ENCODE measurements at places on chromosomes 16 and 17.

GRCh38 chr17:18356624-18357023 is 6.7 kb downstream of the SHMT1 start:
- no peak for DNase-seq

DNA sequence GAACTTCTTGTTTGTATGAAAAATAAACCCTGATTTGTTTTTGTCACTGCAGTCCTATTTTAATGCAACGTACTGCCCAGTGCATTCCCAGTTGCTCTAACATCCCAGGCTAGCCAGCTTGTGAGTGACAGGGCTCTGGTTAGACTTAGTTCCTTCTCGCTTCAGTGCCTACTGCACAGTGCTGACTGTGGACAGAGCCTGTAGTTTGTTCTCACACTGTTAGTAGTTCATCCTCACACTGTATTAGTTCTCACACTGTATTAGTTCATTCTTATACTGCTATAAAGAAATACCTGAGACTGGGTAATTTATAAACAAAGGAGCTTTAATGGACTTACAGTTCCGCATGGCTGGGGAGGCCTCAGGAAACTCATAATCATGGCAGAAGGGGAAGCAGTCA is 116.6 kb upstream of the SALL1 start:
- DNase-seq, result no peak

GRCh38 chr17:27256225-27257030 is 37.5 kb upstream of the WSB1 start:
- no peak for DNase-seq

DNA sequence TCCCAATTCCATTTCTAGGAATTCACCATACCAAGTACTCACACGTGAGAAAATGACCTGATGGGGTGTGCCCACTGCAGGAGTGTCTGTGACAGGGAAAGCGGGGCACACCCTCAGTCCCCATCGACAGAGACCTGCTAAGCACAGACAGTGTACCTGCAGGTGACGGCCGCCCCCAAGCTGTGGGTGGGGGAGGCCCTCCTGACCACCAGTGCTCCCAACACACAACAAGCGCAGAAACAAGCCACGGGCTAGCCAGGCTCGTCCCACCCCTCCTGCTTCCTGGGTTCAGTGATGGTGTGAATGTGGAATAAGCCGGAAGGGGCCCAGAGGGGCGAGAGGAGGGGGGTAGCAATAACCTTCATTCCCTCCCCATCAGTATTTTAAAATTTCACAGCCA is 31.9 kb downstream of the ZCCHC14 start:
- DNase-seq, result no peak

- peak; percentile 66 for DNase-seq
These were observed 630 bp downstream of the GRB2 start for GRCh38 chr17:75404731-75405364.

DNA sequence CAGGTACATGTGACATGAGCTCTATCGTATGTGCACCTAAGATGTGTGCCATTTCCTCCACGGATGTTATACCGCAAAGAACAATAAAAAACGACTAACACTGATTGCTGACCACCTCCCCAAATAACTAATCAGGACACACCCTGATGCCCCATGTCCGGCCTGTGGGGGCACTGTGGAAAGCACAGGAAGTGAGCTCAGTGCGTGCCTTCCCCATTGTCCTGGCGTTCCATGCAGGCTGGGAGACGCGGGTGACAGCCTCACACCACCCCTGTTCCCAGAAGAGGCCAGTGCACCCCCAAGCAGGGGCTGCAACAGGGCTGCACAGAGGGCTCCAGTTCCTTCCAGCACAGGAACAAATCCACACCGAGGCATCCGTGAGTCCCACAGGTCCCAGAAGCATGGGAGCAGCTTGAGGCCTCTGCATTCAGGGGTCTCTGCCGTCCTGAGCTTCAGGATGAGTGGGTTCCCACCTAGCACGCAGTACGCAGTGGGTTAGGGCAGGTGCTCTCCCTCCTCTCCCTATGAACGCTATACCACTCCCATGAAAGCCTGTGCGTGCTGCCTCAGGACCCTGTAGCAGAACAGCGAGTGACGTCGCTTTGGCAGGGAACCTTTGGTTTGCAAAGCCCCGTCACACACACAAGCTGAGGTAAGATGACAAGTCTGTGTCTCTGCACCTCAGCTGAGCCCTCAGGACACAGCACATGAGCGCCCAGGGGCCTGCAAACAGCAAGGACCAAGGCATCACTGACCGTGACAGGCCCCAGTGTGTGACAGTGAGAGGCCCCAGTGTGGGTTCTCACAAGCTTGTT is 117.7 kb downstream of the ZNF778 start:
- no peak for DNase-seq

DNA sequence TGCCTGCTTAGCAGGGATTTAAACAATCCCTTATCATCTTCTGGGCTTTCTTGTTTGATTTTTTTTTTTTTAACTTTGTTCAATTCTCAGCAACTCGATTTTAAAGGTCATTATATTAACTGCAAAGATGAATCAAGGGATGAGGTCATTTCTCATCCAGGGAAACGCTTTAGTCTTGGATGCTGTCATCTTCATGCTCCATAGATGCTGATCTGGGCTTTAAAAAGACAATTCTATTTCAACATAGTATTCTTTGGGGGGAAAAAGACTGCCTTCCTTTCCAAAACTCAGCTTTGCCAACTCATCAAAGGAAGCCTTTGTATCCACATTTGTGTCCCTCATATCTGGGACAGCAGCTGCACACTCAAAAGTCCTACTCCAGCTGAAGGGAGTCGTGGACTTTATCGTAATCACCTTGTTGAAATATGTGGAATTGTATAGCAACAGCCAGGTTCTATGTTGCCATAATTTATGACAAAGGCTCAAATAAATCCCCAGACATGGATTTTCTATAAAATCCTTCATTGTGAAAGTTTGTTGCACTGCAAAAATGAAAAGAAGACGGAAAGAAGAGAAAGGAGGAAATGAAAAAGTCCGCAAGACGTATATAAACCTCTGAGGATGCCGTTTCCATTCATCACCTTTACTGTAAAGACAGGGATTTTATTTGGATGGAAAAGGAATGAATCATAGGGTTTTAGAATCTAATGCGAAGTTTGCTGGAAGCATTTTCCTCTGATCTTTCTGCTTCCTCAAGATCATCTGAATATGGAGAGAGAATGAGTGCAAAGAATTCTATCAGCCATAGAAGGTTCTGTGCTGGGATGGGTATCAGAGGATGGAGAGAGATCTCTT is 48.6 kb upstream of the XYLT1 start:
- no peak for DNase-seq

- no peak for DNase-seq
These were observed 22.9 kb downstream of the MYO18A start for GRCh38 chr17:29157310-29157709.

- DNase-seq, result no peak
These were observed 19.5 kb downstream of the ATP2A3 start for GRCh38 chr17:3944485-3945388.

- DNase-seq, result no peak
These were observed 249.6 kb upstream of the TNRC6C start for GRCh38 chr17:77708936-77709335.

GRCh38 chr17:59760160-59760559 is 52.7 kb downstream of the VMP1 start:
- no peak for DNase-seq

DNA sequence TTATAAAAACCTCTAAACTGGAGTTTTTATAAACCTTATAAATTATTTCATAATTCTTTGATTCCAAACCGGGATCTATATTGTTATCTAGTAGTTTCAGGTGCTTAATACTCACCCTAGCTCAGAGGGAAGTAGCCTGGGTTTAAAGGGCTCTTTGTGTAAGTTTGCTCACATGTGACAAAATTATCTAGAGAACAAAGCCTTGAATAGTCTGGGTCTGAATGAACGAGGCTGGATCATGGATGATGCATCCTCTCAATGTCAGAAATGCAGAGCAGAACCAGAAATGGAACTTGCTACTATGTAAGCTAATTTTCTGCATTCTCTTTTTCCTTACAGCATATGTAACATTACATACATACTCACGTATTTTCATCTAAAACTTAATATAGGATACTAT is 103.9 kb upstream of the NETO2 start:
- DNase-seq, result no peak

DNA sequence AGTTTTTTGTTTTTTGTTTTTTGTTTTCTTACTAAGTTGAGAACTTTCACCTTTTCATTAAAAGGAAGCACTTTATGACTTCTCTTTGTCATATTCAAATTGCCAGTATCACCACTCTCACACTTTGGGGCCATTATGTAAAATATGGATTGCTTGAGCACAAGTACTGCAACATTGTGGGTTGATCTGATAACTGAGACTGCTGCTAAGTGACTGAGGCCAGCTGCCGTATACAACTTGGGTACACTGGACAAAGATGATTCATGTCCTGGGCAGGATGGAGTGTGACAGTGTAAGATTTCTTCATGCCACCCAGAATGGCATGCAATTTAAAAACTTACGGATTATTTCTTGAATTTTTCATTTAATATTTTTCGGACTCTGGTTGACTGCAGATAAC is 7.8 kb downstream of the TTC19 start:
- no peak for DNase-seq

- DNase-seq, result no peak
These were observed 469 bp downstream of the GPRC5C start for GRCh38 chr17:74432424-74432690.

DNA sequence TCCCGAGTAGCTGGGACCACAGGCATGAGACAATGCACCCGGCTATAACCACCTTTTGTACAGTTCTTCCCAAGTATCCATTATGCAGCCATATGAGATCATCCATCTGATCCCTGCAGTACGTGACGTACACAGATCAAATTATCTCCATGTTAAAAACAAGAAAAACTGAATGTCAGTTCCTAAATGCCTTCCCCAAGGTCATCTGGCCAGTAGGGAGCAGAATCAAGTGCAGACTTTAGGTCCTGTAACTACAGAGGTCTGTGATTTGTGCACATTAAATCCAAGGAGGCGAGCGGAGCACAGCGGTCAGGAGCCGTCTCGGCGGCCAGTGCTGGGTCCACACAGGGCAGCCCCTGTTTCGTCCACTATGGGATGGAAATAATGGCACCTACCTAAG is 23.7 kb downstream of the ZCCHC14 start:
- DNase-seq, result no peak

Measured in DND-41 (cell line).